ENCODE measurements at places on chromosomes 6 and 20. TPM values are rescaled to one million over a fixed set of nuclear protein-coding genes. Genes with fewer than 3 reads are reported as not detected.
A peak's percentile ranks its signal among the peaks of the same experiment; 100 is the strongest.

The GCNT2 gene
- total RNA-seq, result 15.1 TPM

The TRAPPC3L gene
- not detected for total RNA-seq

The CDH4 gene
- not detected for total RNA-seq

The OPRM1 gene
- not detected for total RNA-seq

The PMEPA1 gene
- 1.6 TPM for total RNA-seq

The SLC12A5 gene
- total RNA-seq, result not detected

The SLC22A2 gene
- total RNA-seq, result not detected

DNA sequence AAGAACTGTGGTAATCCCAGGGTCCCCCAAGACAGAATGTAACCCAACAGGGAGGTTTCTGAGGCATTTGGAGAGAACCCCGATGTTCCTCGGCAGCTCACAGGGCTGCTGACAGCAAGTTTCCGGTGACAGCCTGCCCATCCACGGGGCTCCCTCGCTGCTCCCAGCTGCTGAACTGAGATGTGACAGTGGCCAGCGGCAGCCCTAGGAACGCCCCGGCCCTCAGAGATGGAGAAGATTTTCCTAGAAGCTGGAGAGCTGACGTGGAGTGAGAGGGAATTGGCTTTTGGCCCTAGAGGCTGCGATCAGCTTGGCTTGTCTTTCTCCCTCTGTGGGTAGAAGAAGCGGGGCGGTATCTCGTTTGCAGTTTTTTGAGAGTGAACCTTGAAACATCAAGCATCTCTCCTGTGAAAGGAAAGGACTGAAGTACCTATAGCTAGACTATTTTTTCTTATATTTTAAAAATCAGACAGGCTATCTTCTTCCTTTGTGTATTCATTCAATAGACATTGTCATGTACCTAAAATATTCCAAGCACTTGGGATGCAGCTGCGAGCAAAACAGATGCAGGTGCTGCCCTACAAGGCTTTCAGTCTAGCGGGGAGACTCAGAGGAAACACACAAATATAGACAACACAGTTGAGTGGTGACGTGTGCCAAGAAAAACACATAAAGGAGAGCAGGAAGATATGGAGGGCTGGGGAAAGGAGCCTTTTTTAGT lies 28.4 kb upstream of the NFATC2 start:
- DNase-seq, result no peak

DNA sequence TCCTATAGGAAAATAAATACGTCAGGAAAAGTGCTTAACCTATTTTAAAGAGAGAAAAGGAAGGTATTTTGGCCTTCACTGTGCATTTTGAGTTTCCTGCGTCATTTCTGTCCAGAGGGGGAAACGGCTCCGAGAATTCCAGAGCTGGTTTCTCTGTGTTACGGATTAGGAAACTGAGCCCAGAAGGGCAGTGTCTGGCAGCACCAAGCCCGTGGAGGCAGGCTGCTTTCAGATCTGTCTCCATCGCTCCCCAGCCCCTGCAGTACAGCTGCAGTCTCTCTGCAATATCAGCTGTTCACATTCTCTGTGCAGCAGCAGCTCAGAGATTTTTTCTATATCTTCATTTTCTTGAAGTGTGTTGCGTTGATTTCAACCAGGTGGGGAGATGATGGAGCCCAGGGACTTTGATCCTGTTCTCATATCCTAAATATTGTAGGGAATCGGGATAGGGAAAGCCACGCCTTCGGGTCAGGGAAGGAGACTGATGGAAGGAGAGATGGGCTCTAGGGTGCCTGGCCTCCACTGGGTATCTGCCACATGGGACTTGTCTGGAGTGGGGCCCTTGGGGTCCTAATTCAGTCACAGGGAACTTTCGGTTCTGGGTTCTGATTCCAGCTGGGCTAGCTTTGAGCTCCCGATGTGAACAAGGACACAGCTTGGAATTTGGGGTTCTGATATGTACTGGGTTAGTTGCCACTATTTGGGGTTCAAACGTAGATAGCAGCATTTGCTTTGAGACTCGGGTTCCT lies 2.8 kb downstream of the ANKRD60 start:
- DNase-seq, result no peak

GRCh38 chr20:49508435-49509199 lies 26.1 kb upstream of the KCNB1 start:
- DNase-seq, result peak; percentile 77

DNA sequence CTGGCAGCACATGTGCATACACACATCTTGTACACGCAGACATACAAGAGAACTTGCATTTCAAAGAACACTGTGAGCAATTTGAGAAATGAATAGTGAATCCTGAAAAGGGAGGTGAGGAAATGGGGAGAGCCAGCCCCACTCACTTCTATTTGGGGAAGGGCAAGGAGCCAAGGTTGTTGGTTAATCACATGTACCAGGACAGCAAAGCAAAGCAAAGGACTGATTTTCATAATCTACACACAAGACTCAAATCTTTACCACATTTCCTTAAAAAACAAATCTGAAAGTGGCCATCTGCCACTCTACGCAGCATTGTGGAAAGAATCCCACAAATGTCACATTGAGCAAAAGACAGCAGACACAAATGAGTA lies 35.0 kb upstream of the KIF16B start:
- peak; percentile 11 for DNase-seq

DNA sequence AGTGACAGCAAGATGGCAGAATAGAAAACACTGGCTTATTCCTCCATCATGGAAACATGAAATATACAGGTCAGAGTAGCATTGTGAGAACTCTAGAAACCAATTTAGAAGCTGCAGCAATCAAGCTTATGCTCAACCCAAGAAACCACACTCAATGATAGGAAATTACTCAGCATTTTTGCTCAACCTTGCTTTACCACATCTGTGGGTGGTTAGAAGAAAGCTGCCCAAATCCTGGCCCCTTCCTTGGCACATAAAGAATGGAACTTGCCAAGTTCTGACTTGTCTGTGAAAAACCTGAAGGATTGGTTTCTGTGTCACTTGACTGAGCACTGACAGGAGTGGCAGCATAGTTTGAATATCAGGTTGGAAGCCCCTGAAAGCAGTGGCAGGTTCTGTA lies 108.0 kb upstream of the MOCS1 start:
- no peak for DNase-seq

DNA sequence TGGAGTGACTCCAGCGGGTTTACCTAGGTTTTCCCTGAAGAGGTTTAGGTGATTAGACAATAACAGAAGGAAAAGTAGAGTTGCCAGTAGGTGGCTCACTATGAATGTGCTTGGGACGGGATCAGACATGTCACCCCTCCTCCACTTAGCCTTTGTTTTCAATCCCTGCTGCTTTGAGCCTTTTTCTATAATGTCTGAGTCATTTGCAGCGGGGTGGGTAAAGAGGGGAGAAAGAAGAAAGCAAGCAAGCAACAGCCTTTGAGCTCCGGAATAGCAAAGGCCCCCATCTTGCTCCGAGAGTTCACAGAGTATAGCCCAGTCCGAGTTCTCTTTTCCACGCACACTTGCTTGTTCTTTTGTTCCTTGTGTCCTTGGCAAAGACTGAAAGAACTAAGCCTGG lies 129.1 kb downstream of the PACRG start:
- no peak for DNase-seq

- DNase-seq, result peak; percentile 36
These were observed 14.6 kb downstream of the EEF1A1 start for GRCh38 chr6:73506246-73506645.

GRCh38 chr20:39009348-39009747 lies 47.2 kb downstream of the DHX35 start:
- no peak for DNase-seq

GRCh38 chr6:20652299-20653084 lies 118.2 kb downstream of the CDKAL1 start:
- no peak for DNase-seq

DNA sequence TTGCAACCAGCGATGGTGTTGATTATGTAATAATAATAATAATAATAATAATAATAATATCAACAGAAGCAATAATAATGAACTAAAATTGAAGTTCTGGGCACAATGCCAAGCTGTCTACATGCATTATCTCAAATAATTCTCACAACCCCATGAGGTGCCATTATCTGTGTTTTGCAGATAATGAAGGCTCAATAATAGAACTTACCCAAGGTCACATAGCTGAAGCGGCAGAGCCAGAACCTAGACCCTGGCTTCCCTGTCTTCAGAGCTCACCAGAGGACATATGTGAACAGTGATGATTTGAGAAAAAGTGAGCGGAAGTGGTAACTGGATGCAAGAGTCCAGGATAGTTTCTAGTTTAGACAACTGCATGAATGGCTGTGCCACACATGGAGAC lies 91.0 kb downstream of the HIVEP1 start:
- no peak for DNase-seq

All from Karpas-422 (cell line).